ENCODE measurements at places on chromosomes 3 and 15.

DNA sequence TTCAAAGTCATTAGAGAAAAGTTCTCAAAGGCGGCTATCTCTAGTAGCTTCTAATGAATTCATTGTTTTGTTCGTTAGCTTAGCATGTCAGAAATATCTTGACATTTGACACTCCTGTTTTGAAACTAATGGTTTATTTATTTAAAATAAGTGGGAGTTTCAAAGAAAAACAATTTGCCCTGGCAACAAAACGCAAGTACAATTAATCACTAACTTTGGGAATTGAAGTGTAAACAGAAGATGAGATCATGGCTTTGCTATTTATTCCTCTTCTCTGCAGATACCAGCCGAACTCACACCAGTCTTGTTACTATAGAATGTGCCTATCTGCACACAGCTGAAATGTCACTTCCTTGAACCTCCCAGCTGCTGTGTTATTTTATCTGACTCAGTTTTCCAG is 27.5 kb downstream of the MASP1 start:
- DNase-seq: no peak

DNA sequence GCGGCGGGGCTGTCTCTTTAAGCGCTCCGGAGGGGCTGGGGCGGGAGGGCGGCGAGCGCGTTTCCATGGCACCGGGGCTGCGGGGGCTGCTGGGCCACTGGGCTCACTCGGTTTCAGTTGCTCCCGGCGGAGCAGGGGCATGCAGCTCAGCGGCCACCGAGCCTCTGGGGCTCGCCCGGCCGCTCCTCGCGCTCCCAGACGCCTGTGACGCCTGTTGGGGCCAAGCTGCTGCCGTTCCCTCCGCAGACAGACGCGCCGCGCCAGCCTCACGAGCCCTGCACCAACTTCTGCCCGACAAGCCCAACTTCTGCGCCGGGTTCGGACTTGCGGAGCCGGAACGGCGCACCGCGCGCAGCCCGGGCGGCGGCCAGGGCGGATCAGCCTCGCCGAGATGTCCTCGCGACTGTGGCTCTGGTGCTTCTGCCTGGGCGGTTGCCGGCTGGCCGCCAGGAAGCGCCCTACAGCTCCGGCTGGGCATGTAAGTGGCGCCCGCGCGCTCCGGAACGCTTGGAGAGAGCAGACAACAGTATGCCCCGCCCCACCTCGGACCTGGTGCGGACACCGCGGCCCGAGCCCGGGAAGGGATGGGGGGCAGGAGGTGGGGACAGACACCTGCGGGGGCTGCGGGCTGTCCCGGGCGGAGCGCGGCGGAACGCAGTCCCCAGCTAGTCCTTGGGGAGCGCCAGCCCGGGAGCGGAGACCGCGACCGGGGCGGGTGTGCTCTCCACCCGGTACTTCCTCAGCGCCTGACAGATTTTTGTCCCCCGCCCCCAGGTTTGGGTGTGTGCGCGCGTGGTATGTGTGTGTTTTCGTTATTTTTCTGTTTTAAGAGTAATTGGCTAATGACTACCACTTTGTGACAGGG is 154.1 kb upstream of the GOLIM4 start:
- peak; percentile 75 for DNase-seq

GRCh38 chr15:25936004-25936403 is 72.9 kb upstream of the ATP10A start:
- DNase-seq: no peak

DNA sequence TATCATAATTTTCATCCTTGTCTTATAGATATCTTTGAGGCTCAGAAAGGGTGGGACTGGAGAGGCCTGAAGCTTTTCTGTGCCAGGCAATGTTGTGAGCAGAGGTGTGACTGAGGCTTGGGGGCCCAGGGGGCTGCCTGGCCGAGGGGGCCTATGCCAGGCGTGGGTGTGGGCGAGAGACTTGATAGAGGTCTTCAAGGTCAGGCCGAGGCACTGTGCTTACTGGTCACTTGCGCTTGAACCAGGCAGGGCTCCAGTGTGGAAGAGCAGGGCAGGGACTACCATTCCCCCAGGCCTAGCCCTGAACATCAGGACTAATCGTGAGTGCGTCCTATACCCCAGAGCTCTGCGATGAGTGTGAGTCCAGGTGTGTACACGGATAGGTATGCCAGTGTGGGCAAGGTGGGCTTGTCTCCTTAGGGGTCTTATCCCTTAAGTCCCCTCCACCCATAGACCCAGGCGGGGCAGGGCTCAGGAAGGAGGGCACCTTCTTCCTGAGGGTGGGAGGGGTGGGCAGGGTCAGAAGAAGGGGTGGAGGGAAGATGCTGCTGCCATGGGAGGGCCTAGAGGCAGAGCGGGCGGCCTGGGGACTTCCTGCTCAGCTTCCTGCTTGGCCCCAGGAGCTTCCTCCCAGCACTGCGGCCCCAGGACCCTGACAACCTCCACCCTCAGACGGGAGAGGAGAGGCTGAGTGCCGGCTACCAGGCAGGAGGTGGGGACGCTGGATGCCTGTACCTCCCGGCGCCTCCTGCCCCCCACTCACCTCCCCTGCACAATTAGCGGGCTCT is 84.7 kb downstream of the LINGO1 start:
- DNase-seq: no peak

DNA sequence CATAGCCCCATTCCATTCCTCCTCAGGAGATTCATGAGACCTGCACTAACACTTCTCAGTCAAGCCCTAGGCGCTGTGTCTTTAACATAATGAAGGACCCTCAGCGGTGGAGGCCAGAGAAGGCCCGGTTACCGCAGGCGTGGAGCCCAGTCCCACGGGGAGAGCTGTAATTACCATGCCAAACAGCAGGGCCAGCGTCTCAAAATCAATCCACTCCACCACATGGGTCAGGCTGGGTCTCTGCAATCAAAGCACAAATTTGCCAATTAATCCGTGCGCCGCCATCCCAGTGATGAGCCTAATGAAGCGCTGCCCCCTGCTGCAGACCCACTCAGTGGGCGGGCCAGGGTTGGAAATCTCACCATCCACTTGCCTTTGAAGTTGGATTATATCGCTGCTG is 109.7 kb downstream of the OCA2 start:
- DNase-seq: no peak

DNA sequence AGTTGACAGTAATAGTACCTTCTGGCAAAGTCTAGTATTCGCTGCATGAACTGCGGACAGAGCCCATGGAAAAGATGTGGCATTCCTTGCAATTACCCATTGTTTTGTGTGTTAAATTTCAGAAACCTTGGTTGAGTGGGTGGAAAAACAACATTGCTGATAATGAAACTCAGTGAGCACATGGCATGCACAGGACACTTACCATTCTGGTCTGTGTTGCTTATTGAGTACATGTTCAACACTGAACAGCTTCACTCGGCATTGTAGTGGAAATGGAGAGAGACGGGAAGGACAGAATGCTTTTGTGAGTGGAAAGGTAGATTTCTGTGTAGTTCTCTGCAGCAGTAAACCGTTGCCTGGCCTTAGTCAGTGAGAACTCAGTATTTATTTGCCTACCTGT is 165.3 kb downstream of the FNDC3B start:
- DNase-seq: no peak

- DNase-seq: no peak
Observed at GRCh38 chr3:70049761-70050160, 50.2 kb downstream of the SAMMSON start.
